ENCODE measurements at places on chromosomes 11 and 22.

DNA sequence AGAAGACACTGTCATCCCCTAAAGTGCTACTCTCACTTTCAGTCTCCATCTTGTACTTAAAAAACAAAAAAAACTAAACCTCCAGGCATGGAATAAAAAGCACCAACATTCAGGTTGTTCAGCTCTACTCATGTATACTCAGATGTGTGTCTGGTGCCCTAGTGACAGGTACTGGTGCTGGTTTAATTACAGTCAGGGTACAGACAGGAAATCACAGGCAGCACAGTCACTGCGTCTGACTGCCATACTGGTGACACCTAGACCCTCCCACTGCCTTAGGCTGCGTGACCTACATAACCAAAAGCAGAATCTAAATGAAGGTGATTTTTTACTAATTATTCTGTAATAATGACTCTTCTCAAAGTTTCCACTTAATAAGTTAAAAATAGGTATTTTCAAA is at the start of gene ARHGAP32:
TSS of gene ARHGAP32 (minus strand) at position 176 of the 400 bp plus-strand sequence. CDS start at position 49, 127 bp downstream.
- DNase-seq: no peak

GRCh38 chr11:101435408-101435973 is 148.3 kb downstream of the TRPC6 start:
- no peak for DNase-seq

GRCh38 chr11:104841973-104842525 is 56.2 kb downstream of the CASP12 start:
- no peak for DNase-seq

- no peak for DNase-seq
Measured at GRCh38 chr11:78838417-78838816, 263.8 kb upstream of the NARS2 start.

- DNase-seq: peak; percentile 23
Measured at GRCh38 chr11:128747728-128748148, 53.9 kb downstream of the FLI1 start.

GRCh38 chr11:68914761-68915160 is 11.1 kb downstream of the IGHMBP2 start:
- no peak for DNase-seq

- no peak for DNase-seq
Measured at GRCh38 chr11:72244361-72245262, 636 bp upstream of the PHOX2A start.

DNA sequence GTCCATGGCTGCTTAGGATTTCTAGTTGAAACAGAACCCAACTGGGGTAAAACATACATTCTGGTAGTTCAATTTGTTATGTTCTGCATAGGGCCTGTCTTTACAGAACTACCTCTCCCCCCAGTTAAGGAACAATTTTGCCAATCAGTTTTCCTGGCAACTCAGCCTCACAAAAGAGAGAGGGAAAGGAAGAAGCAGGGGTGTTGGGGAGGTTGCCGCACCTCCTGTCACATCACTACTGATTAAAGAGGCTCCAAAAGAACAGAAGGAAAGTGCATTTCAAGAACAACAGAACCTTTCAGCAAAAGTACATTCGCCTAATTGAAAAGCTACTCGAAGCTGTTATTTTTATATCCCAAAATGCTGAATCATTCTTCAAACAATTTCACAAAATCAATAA is 217.6 kb downstream of the CADM1 start:
- DNase-seq: no peak

GRCh38 chr11:76620489-76620888 is 50.1 kb downstream of the LRRC32 start:
- DNase-seq: no peak

DNA sequence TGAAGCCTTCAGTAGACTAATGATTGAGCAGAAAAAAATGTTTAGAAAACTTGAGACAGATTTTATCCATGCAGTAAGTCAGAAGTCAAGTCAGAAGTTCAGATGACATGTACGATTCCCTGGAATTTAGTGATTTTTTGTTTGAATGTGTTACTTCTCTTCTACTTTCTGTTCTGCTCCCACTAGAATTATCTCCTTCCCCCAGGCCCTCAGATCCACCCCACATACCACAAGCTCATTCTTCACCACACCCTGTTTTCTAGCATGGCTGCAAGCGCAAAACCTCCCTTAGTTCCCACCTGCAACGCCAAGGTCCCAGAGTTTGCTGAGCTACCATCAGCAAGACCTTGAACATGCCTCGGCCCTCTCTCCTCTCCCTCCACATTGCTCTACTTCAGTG is 64.1 kb downstream of the KCNJ1 start:
- DNase-seq: no peak

- DNase-seq: no peak
Measured at GRCh38 chr11:83663446-83663845, 377.3 kb upstream of the CCDC90B start.

DNA sequence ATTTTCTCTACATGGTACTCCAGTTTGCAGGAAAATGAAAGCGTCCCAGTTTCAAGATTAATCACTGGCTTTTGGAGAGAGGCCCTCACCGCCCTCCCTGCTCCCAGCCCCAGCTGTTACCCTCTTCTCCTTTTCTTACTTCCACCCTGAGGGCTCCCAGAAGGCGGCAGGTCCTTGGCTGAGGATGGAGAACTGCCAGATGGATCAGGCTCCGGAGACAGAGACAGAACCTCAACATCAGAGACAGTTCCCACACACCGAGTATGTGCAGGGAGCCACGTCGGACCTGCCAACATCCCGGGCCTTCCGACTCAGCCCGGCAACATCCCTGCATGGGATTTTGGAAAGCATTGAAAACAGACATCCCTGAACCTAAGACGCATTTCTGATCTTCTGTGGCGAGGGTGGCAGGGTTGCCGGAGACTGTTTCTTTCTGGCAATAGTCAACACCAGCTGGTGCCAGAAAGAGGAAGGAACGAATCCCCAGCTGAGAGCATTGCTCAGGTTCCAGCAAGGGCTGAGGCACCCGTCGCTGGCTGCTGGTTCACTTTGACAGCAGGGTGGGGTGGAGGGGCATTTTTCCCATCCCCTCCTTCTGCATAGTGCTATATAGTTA is 467.1 kb downstream of the MIAT start:
- DNase-seq: no peak

DNA sequence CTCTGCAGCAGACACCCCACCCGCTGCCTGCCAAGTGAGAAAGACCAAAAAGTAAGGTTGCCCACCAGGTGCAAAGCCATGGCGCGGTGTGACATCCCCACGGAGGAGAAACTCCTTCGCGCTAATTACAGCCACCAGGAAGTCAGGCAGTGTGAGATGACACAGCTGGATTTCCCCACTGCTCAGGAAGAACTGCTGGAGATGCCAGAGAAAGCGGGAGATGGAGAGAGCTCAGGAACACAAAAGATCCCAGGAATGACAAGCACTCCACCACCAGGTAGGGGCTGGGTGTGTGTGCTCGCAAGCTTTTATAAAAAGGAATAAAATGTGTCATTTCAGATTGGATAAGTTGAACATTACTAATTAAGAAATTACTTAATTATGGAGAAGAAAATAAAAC is 292.7 kb downstream of the OPCML start:
- DNase-seq: no peak
